Stimulated activated CD8-positive, alpha-beta memory T cell treated with anti-CD3 and anti-CD28 coated beads, Interleukin-2, amount 100 ng/mL, for 48 hours (primary cell): ENCODE measurements at places on chromosomes 6 and 20.

DNA sequence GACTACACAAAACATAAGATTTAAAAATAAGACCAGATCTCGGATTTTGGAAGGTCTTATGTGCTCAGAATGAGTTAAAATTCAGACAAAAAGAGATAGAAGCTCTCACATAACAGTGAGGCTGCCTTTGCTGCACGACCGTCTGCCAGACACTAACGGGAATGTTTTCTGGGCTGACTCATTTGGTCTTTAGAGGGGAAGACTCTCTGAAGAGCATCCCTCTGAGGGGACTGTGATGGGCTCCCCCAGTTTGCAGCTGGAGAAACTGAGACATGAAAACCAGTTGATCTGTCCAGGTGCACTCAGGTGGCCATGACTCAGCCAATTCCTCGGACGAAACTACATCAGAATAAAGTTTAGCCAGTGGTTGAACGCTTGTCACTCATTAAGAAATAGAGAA is 153.9 kb downstream of the RNASET2 start:
- DNase-seq: no peak

DNA sequence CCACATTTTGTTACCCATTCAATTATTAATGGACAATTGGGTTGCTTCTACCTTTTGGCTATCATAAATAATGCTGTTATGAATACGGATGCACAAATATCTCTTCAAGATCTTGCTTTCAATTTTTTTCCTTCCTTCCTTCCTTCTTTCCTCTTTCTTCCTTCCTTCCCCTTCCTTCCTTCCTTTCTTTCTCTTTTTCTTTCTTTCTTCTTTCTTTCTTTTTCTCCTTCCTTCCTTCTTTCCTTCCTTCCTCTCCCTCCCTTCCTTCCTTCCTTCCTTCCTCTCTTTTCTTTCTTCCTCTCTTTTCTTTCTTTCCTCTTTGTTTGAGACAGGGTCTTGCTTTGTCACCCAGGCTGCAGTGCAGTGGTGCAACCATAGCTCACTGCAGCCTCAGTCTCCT is 39.2 kb downstream of the ZNF184 start:
- DNase-seq: no peak

- no peak for DNase-seq
Measured at GRCh38 chr20:1319462-1319861, 9.5 kb downstream of the SDCBP2 start.

DNA sequence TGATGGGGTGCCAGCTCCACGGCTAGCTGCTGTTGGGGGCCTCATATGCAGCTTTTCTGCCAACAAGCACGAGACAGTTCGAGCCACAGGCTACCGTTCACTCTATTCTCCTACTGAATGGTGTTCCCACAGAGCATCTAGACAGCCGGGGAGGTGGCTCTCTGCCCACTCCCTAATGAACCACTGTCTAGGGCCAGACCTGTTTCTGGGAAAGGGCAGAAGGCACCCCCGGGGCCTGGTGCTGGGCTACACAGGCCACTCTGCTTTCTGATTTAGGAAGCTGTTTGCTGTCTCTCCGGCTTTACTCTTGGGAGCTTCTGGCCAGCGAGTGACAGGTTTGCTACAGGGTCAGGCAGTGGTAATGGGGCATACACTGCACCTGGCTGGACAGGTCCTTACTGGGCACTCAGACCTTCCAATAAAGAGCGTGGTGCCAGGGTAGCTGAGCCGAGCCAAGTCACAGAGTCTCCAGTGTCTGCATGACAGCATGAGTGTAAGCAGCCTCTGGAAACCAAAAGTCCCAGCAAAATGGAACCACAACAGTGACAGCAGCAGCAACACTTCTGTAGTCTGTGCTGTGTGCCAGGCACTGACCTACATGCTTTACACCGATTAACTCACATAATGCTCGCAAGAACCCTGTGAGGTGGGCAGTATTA is 8.4 kb downstream of the CCDC167 start:
- DNase-seq: no peak

DNA sequence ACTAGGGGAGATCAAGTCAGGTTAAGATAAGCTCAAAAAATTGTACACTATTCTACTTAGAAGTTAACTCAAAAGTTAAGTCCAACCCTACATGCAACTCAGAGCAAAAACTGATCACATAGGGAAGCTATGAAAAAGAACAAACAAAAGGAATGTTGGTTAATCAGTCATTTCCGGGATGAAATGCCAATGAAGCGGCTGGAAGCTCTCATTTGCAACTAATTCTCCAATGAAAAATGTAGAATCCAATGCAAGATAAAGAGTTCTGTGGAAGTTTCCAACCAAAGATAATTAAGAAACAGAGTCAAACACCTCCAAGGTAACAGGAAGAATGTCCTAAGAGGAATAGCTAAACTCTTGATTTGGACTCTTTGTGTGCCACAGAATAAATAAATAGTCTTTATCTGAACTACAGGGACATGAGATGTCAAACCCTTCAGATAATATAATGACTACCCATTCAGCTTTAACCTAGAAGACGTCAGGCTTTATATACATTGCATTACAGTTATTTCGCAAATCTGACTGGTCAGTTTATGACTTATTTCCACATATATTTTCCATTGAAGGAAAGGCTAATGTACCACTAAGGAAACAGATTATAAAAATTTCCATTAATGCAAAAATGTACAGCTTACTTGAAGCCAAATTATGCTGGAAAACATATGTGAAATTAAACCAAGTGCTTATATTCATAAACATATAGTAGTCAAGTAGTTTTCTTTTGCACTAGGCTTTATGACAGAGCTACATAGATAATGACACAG is 48.0 kb upstream of the DST start:
- DNase-seq: no peak

DNA sequence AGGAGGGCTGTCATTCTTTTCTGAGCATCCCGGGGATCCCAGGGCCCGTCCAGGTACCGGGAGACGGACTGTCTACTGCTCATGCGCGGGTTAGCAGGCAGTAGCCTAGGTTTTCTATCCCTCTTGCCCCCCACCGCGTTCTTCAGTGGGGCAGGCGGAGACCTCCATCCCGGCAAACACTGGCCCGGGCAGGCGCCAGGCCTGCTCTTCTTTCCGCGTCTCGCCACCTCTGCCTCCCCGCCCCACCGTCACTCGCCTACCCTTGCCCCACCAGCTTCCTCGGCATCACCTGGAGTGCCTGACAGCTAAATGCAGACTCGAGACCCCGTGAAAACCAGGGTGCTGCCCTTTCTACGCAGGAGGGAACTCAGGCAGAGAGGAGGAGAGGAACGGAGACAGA is 1937.7 kb upstream of the DEFB115 start:
- no peak for DNase-seq
